ENCODE measurements at places on chromosomes 12 and 14. TPM values are rescaled to one million over a fixed set of nuclear protein-coding genes. Genes with fewer than 3 reads are reported as not detected.

The TBX3 gene
- 12.8 TPM for total RNA-seq

The RNASE2 gene
- total RNA-seq, result not detected

The SYCP3 gene
- total RNA-seq, result not detected

The RNF212B gene
- not detected for total RNA-seq

The BCL2L2 gene
- total RNA-seq, result 25.5 TPM

The CEP170B gene
- total RNA-seq, result 45.9 TPM

The PTPRO gene
- not detected for total RNA-seq

The ANHX gene
- total RNA-seq, result not detected

The BIN2 gene
- 0.22 TPM for total RNA-seq

The KRT82 gene
- not detected for total RNA-seq

The ADAM21 gene
- 0.98 TPM for total RNA-seq

The ACSM4 gene
- total RNA-seq, result not detected

The DAO gene
- total RNA-seq, result not detected

All from HCT116 (cell line).